ENCODE measurements at places on chromosomes 11 and 22. TPM values are rescaled to one million over a fixed set of nuclear protein-coding genes. Genes with fewer than 3 reads are reported as not detected.

GPR83 gene
- 0.10 TPM for total RNA-seq

OR52E4 gene
- not detected for total RNA-seq

CERK gene
- 65.1 TPM for total RNA-seq

MN1 gene
- total RNA-seq = 0.34 TPM

KRTAP5-9 gene
- total RNA-seq = 0.24 TPM

HORMAD2 gene
- not detected for total RNA-seq

SERPING1 gene
- 0.22 TPM for total RNA-seq

FAM227A gene
- 0.39 TPM for total RNA-seq

OPCML gene
- total RNA-seq = 0.02 TPM

SAA4 gene
- not detected for total RNA-seq

RIBC2 gene
- 8.9 TPM for total RNA-seq

GRM5 gene
- total RNA-seq = not detected

FGF3 gene
- not detected for total RNA-seq

PNPLA5 gene
- not detected for total RNA-seq

POU2AF2 gene
- total RNA-seq = not detected

SH3BP1 gene
- total RNA-seq = 183 TPM

NRXN2 gene
- total RNA-seq = 1.3 TPM

ROBO4 gene
- not detected for total RNA-seq

LRP4 gene
- not detected for total RNA-seq

RTL10 gene
- total RNA-seq = 16.7 TPM

USH1C gene
- not detected for total RNA-seq

ZDHHC5 gene
- 84.4 TPM for total RNA-seq

LRRC32 gene
- total RNA-seq = 4.7 TPM

RAB3IL1 gene
- total RNA-seq = 0.34 TPM

CCDC188 gene
- total RNA-seq = 0.41 TPM

CARNS1 gene
- 0.66 TPM for total RNA-seq

OVOL1 gene
- not detected for total RNA-seq

PPARA gene
- 14.3 TPM for total RNA-seq

PARVG gene
- 128 TPM for total RNA-seq

SCN2B gene
- total RNA-seq = not detected

SLCO2B1 gene
- total RNA-seq = 0.27 TPM

CHRNA10 gene
- 4.2 TPM for total RNA-seq

FAM181B gene
- total RNA-seq = not detected

BUD13 gene
- 27.9 TPM for total RNA-seq

SLC37A2 gene
- 0.29 TPM for total RNA-seq

DHCR7 gene
- 63.9 TPM for total RNA-seq

TOMM22 gene
- total RNA-seq = 102 TPM

SERPIND1 gene
- total RNA-seq = not detected

NOL12 gene
- total RNA-seq = 53.4 TPM

IL17RA gene
- total RNA-seq = 78.3 TPM

SLC22A25 gene
- not detected for total RNA-seq

ZNF214 gene
- total RNA-seq = not detected

PSMD13 gene
- 192 TPM for total RNA-seq

TPBGL gene
- total RNA-seq = 0.17 TPM

Data from T-helper 1 cell treated with Interleukin-12 subunit alpha and Interleukin-12 subunit beta and Interleukin-4 antibody, amounts not matched to agents 30 ng/mL and 1 ng/mL, for 36 hours (primary cell).